ENCODE measurements at places on chromosomes 6 and 20.

DNA sequence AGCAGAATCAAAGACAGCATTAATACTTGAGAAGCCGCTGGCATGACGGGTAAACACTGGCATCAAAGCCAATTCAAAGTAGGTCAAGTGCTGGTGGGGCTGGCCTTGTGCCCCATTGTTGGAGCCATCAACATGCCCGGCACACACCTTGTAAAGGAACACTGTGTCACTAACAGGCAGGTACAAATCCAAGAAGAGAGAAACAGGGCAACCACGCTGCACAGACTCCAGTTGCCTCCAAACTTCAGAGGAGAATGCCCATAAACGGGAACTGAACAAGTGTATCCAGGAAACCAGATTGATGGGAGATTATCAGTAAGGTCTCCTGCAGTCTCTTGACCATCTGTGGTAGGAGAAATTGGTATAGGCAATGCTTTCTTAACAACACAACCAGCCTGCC lies 127.0 kb upstream of the STXBP5 start:
- DNase-seq: peak; percentile 13

- DNase-seq: no peak
Measured at GRCh38 chr20:7710440-7710839, 229.8 kb downstream of the HAO1 start.

- peak; percentile 51 for DNase-seq
Measured at GRCh38 chr20:53399592-53400335, 193.9 kb downstream of the ZNF217 start.

- no peak for DNase-seq
Measured at GRCh38 chr20:36092398-36093024, 62.0 kb upstream of the EPB41L1 start.

GRCh38 chr6:8268156-8268555 lies 165.8 kb upstream of the EEF1E1 start:
- no peak for DNase-seq

DNA sequence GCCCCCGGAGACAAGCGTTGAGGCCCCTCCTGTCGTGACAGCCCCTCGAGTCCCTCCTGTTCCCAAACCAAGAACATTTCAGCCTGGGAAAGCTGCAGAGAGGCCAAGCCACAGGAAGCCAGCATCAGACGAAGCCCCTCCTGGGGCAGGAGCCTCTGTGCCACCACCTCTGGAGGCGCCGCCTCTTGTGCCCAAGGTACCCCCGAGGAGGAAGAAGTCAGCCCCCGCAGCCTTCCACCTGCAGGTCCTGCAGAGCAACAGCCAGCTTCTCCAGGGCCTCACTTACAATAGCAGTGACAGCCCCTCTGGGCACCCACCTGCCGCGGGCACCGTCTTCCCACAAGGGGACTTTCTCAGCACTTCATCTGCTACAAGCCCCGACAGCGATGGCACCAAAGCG lies 72.4 kb downstream of the SERAC1 start:
- DNase-seq: no peak

GRCh38 chr20:5495939-5496338 lies 179.2 kb upstream of the PROKR2 start:
- DNase-seq: no peak

DNA sequence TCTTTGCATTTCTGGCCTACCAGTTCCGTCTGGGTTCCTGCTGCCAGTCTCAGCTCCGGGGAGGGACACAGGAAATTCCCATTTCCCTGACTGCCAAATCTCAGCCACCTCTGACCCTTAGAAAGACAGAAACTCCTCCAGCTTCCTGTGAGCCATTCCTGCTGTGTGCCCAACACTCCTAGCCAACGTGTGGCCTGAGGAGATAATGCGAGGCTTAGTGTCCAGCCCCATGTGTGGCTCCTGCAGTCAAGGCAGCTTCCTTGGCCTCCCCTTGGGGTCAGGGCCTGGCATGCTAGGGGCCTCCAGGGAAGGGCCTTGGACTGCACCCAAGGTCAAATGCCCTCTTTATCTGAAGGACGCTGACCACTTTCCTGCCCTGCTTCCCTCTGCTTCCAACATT lies 45.1 kb downstream of the MAFB start:
- no peak for DNase-seq

GRCh38 chr20:21105429-21106170 lies 558 bp downstream of the LINC00237 start:
- DNase-seq: no peak

- no peak for DNase-seq
Measured at GRCh38 chr20:56522311-56522710, 2.2 kb upstream of the FAM209A start.

GRCh38 chr6:34876472-34876871 lies 11.4 kb downstream of the TAF11 start:
- DNase-seq: no peak

GRCh38 chr6:53587291-53587690 lies 42.4 kb upstream of the GCLC start:
- DNase-seq: no peak

DNA sequence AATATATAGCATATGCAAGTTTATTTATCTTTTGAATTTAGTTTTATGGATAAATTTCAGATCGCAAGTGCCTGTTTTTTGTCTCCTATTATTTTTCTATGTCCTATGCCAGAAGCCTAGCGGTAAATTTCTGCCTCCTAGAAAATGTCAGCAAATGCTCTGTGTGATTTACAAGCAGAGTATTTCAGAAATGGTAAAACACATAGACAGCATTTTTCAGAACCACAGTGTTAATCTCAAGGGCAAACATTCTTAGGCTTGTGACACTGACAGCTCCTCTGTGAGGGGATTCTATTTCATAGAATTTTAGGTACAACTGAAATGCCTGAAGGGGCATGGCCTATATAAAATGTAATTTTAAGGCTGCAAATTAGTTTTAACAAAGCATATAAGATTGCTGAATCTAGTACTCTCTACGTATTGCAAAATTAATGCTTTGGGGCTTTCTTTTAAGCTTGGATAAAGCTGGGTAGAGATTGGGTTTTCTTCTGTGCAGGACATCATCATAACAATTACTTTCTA lies 89.9 kb upstream of the PTCHD4 start:
- DNase-seq: no peak

GRCh38 chr6:72287801-72288200 lies 334.1 kb upstream of the KCNQ5 start:
- DNase-seq: no peak

GRCh38 chr6:5126214-5126613 lies 41.1 kb downstream of the PPP1R3G start:
- DNase-seq: no peak

GRCh38 chr6:130259557-130259956 lies 36.8 kb upstream of the SAMD3 start:
- DNase-seq: no peak

DNA sequence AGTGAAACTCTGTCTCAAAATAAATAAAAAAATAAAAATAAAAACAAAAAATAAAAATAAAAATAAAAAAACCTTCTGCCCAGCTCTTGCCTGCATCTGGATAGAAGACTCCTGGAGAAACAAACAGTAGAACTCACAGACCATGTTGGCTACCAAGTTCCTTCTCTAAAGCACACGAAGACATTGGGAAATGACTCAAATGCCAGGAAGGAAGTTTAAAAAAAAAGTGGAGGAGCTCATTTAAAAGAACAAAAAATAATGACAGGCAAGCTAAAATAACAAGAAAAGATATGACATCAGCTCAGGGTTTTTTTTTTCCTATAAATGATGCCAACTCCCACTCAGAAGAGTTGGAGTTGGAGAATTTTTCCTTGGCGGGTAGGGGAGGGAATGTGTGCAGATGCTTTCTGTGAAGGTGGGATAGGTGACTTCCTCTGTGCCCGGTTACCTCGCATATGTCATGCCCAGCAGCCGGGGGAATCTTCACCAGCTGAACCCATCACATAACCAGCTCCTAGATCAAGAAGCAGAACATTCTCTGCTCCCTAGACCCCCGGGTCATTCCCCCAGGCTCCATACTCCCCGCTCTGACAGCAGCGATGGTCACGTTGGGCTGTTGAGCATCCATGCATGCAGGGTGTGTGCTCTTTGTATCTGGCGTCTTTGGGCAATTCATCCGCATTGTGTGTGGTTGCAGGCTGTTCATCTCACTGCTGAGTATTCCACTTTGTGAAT lies 17.3 kb upstream of the CD93 start:
- DNase-seq: no peak

DNA sequence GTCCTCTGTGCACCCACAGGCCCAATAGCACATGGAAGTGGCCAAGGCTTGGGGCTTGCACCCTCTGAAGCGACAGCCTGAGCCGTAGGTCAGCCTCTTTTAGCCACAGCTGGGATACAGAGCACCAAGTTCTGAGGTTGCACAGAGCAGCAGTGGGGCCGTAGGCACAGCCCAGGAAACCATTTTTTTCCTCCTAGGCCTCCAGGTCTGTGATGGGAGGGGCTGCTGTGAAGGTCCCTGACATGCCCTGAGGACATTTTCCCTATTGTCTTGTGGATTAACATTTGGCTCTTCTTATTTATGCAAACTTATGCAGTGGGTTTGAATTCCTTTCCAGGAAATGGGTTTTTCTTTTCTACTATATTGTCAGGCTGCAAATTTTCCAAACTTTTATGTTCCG lies 878.7 kb upstream of the MAN1A1 start:
- DNase-seq: no peak

- no peak for DNase-seq
Measured at GRCh38 chr6:148652205-148652604, 94.6 kb upstream of the UST start.

DNA sequence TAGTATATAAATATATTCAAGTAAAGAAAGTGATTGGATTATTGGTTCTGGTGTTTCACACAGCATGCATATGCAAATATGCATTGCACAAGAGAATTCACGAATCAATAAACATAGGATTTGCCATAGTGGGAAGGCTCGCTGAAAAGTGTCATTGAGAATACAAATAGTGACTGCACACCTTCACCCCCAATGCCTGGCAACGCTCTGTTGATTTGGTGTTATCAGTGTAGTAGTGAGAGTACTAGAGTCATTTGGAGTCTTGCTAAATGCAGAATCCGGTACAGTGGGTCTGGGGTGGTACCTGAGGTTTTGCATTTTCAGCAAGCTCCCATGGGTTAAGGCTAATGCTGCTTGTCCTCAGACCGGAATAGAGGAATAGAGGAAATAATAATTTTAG lies 49.7 kb upstream of the NAA20 start:
- no peak for DNase-seq

- peak; percentile 71 for DNase-seq
Measured at GRCh38 chr6:44219053-44219814, 2.5 kb downstream of the MYMX start.

- DNase-seq: no peak
Measured at GRCh38 chr6:82624251-82624650, 260.6 kb downstream of the TPBG start.

- no peak for DNase-seq
Measured at GRCh38 chr6:97060254-97060653, 135.7 kb downstream of the KLHL32 start.

DNA sequence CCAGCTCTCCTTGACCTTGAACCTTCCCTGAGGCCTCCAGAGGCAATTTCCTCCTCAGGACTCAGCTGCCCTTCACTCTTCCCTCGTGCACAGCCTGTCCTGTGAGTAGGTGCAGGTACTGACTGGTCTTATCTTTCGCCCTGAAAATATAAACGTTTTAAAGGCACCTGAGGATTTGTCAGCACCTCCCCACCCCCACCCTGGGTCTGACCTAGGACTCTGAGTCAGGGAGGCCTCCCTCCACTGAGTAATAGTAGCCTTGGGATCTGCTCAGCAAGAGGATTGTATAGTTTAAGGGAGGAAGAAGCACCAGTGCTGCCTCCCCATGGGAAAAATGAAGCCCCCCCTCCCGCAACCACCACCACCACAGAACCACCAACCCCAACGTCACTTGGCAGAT lies 54.6 kb downstream of the PPARD start:
- no peak for DNase-seq

- no peak for DNase-seq
Measured at GRCh38 chr20:64069614-64070243, 6.7 kb downstream of the TCEA2 start.

DNA sequence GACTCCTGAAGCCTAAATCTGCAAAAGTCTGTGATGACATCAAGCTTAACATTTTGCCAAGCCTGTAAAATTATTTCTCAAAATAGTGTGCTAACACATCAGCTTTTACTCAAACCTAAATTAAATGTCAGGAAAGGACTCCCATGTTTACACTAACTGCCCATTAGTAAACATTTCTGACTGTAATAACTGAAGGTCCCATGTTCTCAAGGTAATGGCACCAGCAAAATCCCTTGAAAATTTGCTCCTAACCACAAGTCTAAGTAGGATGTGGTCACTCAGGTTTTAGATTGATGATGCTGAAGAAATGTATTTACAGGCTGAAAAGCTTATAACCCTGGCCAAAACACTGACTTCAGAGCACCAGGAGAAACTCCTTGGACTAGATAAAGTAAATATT lies 33.0 kb downstream of the BACH2 start:
- DNase-seq: no peak

GRCh38 chr6:89385156-89385667 lies 26.9 kb downstream of the RRAGD start:
- no peak for DNase-seq

DNA sequence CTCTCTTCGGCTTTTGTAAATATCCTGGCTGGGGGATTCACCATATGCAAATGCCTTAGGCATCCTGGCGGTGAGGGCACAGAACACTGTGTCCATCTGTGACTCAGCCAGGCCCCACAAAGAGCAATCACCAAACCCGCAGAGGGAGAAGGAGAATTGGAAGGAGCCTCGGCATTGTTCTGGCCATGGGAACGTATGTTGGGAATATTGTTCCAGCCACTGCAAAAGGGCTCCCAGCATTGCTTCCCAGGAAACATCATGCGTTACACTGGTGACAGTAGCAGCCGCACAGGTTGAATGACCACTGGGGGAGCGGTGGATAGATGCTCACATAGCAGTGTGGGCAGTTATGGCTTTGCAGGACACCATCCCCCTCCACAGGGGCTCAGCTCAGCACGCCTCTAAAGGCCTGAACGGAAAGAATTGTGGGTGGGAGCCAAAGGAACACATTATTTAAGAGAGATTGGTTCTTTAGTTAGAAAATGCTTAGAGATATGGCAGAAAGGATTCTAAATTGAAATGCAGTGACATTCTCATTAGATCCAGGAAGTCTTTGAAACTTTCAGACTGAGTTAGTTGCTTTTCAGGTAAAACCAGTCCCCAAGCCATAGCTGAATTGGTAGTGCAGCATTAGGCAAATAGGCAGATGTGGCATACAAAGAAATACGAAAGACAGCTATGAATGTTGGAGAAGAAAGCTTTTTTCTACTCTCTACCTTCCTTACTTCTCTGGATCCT lies 104.3 kb downstream of the RNF144B start:
- DNase-seq: no peak

GRCh38 chr20:59326188-59326587 lies 25.8 kb downstream of the EDN3 start:
- DNase-seq: no peak

DNA sequence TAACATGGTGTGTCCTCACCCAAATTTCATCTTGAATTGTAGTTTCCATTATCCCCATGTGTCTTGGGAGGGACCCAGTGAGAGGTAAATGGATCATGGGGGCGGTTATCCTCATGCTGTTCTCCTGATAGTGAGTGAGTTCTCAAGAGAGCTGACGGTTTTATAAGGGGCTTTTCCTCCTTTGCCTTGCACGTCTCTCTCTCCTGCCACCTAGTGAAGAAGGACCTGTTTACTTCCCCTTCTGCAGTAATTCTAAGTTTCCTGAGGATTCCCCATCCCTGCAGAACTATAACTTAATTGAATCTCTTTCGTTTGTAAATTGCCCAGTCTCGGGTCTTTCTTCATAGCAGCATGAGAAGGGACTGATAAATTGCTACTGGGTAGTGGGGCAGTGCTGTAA lies 789.3 kb downstream of the FRK start:
- no peak for DNase-seq

All from NCI-H1092 (cell line).